Stimulated activated CD4-positive, alpha-beta T cell treated with anti-CD3 and anti-CD28 coated beads, Interleukin-12 subunit alpha, Interleukin-12 subunit beta, amount 100 ng/mL, for 48 hours (primary cell): ENCODE measurements at places on chromosomes 5 and 9.

- no peak for DNase-seq
Observed at GRCh38 chr5:15794052-15794985, 294.3 kb downstream of the FBXL7 start.

- DNase-seq = no peak
Observed at GRCh38 chr5:136998854-136999357, 500.2 kb downstream of the SPOCK1 start.

DNA sequence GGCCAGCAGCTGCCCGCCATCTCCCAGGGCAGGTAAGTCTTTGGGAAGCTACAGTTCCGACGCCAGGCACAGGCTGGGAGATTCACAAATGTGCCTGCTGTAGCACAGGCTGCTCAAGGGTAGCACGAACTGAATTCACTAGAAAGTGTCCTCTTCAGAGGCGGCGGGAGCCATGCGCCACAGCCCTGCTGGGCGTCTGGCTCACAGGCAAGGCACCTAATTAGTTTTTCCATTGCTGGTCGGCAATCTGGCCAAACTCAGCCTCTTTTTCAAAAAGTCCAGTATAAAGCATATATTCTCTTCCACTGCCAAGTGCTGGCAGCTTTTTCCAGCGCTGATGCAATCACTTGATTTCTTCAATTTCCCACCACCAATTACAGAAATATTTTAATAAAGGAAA is 128.9 kb upstream of the RAPGEF1 start:
- no peak for DNase-seq

- no peak for DNase-seq
Observed at GRCh38 chr9:133731876-133732638, 6.1 kb downstream of the SARDH start.

DNA sequence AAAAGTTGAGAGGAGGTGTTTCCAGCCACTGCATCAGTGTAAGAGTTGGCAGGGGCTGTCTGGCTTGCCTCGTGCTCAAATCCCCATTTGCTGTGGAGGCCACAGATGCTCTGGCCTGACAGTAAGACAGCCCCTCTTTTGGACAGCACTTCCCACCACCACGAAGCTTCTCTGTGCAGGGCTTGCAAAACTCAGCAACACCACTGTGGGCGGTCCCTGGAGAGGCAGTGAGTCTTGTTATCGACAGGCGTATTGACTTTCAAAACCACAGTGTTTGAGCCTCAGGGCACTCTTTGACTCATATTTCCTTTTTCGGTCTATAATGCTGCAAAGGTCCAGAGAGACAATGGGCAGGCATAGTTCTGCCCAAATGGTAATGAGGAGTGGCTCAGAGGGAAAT is 539.5 kb downstream of the EBF1 start:
- DNase-seq = no peak
